NCI-H345 (cell line): ENCODE measurements at places on chromosomes 16 and 17.
A peak's percentile ranks its signal among the peaks of the same experiment; 100 is the strongest.

GRCh38 chr16:56874800-56875199 is 9.8 kb downstream of the SLC12A3 start:
- no peak for DNase-seq

- no peak for DNase-seq
Observed at GRCh38 chr17:57455063-57455914, 199.0 kb downstream of the MSI2 start.

- DNase-seq = no peak
Observed at GRCh38 chr17:40518401-40519088, 17.1 kb upstream of the TNS4 start.

DNA sequence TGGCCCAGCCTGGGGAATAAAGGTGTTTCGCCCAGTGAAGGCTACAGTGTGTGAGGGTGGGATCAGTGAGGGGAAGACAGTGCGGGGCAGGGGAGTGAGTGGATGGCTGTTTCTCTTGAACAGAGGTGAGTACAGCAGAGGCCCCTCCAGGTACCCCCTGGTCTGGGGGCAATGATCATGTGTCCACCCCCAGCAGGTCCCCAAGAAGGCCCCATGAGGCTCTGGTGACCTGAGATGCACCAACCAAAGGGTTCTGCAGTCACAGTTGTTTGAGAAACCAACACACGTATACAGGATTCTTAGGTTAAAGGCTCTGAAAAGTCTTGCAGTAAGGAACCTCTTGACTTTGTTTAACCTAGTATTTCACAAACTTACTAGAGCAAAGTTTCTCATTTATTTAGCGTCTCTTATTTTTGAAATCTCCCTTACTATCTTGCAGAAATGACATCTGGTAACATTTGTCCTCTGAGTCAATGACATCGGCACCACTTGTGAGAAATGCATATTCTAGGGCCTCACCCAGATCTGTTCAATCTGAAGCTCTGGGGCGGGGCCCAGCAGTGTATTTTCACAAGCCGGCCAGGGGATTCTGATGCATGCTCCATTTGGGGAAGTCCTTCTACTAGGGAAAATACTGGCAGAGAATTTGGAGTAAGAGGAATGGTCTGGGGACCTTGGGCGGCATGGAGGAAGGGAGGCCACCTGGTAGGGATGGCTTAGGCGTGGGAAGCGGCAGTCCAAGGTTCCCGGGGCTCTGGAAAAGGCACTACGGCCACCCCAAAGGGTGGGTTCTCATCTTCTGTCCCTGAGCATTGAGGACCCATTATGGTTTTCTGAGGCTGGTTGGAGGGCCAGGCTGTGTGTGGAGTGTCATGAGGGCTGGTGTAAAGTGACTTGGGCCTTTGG is 217.3 kb downstream of the NTN1 start:
- no peak for DNase-seq

DNA sequence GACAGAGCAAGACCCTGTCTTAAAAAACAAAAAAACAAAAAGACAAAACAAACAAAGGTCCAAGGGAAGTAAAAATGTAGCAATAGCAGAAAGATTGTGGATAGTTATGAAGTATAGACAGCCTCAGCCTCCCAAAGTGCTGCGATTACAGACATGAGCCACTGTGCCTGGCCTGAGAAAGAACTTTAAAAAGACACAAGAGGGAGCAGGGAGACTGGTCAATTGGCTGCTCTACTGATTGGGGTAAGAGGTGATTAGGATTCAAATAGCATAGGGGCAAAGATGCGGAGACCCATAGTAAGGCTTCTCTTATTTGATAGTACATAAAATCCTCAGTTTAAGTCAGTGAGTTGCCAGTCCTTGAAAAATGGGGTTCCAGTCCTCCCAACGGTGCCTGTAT is 518.2 kb upstream of the GOT2 start:
- no peak for DNase-seq

DNA sequence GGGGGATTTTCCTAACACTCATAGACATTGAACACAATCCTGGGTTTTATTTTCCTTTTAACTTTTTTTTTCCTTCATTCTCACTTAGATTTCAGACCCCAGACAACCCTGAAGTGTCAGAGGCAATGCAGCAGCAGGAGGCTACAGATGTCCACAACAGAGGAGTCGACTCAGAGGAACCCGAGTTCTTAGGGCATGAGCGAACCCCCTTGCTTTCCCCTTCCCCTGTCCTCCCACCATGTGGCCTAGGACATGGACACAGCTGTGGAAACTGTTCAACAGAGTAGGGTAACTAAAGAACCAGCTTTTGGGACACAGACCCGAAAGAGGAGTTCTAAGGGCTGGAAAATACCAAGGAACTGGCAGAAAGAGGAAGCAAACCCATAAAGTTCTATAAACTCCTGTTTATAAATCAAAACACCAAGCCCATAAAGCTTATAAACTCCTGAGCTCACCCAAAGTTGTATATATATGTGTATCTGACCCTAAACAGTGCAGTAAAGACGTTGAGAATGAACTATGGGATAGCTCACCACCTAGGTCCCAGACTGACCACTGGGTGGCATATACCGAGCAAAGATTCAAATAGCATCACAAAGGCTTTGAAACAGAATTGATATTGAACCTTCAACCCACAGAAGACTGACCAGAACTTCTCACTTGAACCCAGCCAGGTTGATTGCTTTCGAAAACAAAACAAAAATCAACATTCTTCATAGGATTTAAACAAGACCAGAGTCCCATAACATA is 33.9 kb downstream of the CMTM4 start:
- DNase-seq = no peak

- DNase-seq = no peak
Observed at GRCh38 chr17:2230877-2231276, 72.7 kb downstream of the SMG6 start.

GRCh38 chr16:65845466-65846209 is 520.9 kb upstream of the CDH5 start:
- no peak for DNase-seq

DNA sequence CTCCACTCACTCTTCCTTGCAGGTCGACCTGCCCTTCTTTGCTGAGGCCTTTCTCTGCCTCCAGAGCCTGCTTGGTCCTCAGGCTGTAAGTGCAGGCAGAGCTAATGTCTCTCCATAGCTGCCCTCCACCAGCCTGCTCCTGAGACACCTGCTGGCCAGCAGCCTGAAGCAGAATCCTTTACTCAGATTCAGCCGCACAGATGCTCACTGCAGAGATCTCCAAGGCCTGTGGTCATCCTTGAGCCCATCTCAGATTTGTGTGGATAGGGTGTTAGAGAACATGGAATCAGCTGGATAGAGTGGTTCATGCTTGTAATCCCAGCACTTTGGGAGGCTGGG is 11.5 kb downstream of the DEXI start:
- DNase-seq = no peak

DNA sequence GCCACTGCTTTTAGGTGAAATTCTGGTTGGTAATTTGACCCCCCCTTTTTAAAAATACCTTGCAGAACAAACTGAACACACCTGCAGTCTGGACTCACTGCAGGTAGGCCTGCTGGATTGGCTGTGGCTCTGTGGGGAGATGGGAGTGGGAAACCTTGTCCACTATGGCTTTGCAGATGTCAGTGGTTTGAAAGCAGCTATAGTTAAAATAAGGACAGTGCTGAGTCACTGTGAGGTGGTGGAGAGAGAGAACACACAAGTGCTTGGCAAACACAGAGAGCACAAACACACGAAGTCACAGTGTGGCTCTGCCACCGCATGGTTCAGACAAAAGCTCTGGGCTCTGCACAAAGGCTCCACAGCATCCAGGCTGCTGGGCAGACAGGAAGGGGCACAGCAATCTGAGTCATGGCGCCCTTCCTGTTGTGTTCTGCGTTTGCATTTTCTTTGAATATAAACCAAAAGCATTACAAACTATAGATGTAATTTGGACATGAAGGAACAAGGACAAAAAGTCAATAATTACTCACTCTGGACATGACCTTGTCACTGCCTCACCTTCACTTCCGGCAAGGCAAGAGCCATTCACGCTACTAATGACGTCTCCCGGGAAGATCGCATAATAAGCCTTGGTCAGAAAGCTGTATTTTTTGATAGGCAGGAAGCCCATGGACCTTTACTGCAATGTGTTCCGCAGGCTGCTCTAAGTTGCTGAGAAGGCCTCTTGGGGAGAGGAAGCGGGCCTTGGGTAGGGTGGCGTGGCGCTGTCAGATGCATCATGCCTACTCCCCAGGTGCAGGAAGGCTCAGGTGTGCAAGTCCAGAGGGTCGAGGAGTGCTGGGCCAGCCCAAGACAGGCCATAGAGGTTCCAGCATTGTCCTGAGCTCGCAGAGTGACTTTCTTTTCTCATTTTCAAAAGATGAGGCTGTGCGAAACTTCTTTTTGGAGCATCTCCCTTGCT is 60.1 kb upstream of the MED9 start:
- DNase-seq = peak; percentile 79

DNA sequence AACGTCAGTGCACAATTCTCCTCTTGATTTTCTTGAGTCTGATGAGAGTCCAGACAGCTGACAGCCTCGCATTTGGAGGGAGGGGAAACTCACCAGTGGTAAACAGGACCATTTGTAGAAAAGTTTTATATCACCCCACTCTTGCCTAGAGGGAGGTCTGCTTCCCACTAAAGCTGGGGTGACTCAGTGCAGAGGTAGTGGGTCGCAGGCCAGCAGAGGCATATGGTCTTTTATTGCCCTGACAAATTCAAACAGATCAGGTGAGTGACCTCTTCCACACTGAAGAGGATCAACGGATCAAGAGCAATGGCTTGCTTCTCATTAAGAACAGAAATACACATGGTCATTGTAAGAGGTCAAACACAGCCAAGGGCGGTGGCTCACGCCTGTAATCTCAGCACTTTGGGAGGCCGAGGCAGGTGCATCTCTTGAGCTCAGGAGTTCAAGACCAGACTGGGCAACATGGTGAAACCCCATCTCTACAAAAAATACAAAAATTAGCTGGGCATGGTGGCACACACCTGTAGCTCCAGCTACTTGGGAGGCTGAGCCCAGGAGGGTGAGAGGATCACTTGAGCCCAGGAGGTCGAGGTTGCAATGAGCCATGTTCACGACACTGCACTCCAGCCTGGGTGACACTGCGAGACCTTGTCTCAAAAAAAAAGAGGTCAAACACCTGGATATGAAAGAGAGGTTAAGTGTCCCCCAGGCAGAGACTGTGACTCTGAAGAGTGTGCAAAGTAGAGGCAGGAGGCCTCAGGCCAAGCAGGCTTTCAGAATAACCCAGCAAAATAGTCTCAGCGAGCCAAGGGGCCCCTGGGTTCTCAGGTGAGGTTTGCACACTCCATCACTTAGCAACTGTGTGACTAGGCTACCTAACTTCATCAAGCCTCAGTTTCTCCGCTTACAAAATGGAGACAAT is 56.5 kb upstream of the ERN1 start:
- no peak for DNase-seq

DNA sequence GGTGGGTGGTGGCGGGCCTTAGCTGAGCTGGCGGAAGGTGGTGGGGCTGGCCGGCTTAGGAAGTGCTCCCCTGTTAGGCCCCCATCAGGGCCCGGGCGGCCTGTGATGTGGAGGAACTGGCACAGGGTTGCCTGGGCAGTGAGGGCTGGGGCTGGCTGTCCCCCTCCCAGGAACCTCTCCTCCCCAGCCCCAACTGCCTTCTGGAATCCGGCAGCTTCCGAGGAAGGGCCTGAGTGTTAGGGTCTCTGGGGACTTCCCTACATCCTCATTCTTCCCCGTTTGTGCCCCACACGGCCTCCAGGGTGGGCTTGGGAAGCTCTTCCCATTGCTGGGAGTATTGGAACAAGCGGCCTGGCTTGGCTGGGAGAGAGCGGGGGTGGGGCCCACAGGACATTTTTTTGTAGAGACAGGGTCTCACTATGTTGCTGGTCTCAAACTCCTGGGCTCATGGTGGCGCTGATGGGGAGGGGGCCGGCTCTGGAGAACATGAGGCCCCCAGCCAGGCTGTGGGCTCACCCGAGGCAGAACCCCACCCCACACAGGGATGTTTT is 89.9 kb upstream of the CIBAR2 start:
- no peak for DNase-seq

GRCh38 chr17:6554871-6555330 is 1.5 kb downstream of the PITPNM3 start:
- no peak for DNase-seq

GRCh38 chr17:48081858-48082257 is 19.4 kb downstream of the CBX1 start:
- no peak for DNase-seq

GRCh38 chr16:89103781-89104180 is 10.1 kb downstream of the ACSF3 start:
- DNase-seq = no peak

DNA sequence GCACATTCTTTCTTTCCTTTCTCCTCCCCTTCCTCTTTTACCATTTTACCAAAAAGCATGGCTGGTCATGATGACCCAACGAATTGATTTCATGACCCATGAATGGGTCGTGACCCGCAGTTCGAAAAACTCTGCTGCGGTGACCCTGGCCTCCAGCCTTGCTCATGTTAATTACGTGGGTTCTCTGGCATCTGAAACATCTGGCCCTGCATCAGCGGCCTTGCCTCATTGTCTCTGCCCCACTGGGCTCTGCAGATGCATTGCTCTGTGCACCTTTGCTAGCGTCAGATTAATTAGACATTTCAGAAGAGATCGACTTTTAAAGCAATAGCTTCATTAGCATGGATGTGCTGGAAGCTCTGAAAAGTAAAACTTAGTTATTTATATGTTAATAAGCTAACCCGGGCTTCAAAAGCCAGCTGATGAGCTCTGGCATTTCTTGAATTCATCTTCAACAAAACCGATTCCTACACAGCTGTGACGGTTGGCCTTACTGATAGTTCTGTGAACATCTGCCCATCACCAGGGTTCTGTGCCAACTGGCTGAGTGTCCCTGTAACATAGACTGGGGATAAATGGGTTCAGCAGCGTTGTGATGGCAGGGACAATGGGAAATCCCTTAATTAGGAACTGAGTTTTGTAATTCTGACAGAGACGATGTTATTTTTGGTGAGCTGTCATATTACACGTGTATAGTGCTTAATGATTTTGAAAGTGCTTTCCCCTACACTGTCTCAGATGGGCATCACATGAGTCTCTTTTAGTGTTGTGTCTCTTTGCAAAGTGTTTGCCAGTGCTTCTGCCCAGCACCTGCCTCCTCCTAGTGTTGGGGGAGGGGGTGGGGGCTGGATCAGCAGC is 225.9 kb upstream of the EEF2KMT start:
- DNase-seq = no peak

DNA sequence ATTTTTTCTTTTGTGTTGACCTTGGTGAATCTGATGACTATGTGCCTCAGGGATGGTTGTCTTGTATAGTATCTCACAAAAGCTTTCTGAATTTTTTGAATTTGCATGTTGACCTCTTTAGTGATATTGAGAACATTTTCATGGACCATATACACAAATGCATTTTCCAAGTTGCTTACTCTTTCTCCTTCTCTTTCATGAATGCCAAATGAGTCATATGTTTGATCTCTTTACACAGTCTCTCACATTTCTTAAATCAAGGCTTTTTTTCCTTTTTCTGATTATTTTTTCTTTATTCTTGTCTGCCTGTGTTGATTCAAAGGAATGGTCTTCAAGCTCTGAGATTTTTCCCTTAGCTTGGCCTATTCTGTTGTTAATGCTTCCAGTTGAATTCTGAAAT is 46.6 kb upstream of the KCNJ16 start:
- no peak for DNase-seq
